ENCODE measurements at places on chromosomes 1 and 21.

DNA sequence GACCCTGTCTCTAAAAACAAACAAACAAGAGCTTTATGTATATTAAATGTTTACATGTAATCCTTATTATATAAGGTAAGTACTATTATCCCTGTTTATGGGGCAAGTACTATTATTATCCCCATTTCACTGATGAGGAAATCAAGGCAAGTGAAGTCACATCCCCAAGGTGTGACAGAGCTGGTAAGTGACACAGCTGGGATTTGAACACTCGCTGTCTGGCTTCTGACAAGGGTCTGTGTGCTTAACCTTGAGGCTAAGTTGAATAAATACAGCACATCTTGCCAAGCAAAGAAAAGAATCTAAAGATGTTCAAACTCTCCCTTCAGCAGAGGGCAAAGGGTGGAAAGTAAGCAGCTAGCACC, 167.9 kb upstream of the IRF2BP2 start:
- DNase-seq, result no peak

- no peak for DNase-seq
These were observed 140.1 kb upstream of the FMN2 start for GRCh38 chr1:239951511-239952140.

- DNase-seq, result no peak
These were observed 560 bp downstream of the PLEKHM2 start for GRCh38 chr1:15684468-15685291.

DNA sequence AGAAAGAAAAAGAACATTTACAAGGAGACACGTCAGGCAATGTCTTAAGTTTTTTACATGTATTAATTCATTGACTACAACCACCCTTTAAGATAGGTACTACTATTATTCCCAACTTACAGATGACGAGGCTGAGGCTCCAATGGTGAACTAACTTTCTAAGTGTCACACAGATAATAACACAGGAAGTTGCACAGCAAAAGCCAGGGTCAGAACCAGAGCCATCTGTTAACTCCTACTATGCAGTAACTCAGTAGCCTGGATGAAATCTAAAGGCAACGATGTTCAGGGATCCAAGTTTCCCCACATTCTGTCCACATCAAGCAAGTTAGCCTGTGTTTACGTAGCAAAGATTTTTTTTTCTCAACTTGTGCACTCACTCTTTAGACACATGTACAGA, 371.7 kb downstream of the PTPRC start:
- DNase-seq, result no peak
